Right renal pelvis (tissue), 4 donors: ENCODE measurements at places on chromosomes 2 and 18.

- DNase-seq = no peak
Observed at GRCh38 chr2:216637472-216637871, 4.3 kb downstream of the IGFBP2 start.

GRCh38 chr2:46666044-46666679 lies 186.8 kb downstream of the TMEM247 start:
- peak; percentile 69 for DNase-seq

GRCh38 chr2:178072383-178073301 lies at the start of gene PDE11A:
TSS of gene PDE11A (minus strand) at chr2:178072777. CDS start at chr2:178072437, 340 bp downstream.
- peak; percentile 46 for DNase-seq

GRCh38 chr2:98749066-98749450 lies 18.1 kb upstream of the MGAT4A start:
- no peak for DNase-seq

GRCh38 chr2:224723586-224724217 lies 7.5 kb upstream of the CCDC195 start:
- no peak for DNase-seq

- no peak for DNase-seq
Observed at GRCh38 chr2:36565712-36566111, 32.3 kb downstream of the FEZ2 start.

DNA sequence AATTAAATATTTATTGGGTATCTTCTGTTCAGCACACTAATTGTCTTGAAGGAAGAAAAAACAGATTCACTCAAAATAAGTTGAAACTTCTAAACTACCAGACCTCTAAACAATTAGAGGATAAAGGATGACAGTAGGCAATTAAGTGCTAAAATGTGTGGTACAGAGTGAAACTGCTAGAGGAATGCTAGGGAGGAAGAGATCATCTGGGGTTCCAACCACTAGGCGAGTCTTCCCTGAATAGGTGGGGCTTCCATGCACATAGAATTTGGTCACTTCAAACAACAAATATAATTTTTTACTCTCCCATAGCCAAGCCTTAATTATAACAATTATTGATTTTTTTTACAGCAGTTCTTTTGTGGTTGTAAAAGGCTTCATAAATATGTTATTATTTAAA lies 559.0 kb upstream of the ZEB2 start:
- no peak for DNase-seq

GRCh38 chr2:48268671-48269070 lies 261.3 kb upstream of the STON1 start:
- no peak for DNase-seq
